ENCODE measurements at places on chromosomes 1 and 21. TPM values are rescaled to one million over a fixed set of nuclear protein-coding genes. Genes with fewer than 3 reads are reported as not detected.

DNA sequence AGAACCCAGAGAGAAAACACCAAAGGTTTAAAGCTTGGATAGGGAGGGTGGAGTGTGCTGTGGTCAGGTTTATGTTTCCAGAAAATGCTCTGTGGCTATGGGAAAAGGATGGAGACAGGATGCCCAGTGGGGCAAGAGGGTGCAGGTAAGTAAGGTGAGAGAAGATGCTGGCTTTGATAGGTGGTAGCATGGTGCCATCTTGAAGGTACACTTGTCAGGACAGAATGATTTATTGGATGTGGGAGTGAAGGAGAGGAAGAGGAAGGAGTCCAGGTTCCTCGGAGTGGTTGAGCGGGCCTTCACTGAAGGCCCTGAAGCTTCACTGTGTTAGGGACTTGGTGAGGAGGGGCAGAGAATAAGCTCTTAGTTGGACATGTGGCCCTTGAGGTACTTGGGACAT is 3.6 kb downstream of the PTPRF start:
- no peak for DNase-seq

- no peak for DNase-seq
These were observed 165.8 kb downstream of the CLEC20A start for GRCh38 chr1:178330848-178331497.

DNA sequence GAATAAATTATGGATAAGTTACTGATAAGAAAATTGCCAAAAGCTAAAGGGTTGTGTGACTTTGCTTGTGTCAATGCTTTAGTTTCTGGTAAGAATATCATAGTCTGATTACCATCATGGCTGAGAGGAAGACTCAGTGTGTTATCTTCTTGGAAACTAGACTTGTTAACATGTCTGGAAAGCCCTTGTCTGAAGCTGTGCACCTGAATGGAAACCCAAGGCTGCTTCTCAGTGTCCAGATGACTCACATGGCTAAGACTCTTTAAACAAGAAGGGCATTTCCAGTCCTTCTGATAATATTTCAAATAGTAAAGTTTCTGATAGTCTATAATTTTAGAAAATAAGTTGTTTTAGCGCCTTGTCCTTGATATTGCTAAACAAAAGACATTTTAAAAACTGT is 1092.7 kb downstream of the PLA2G4A start:
- no peak for DNase-seq

DNA sequence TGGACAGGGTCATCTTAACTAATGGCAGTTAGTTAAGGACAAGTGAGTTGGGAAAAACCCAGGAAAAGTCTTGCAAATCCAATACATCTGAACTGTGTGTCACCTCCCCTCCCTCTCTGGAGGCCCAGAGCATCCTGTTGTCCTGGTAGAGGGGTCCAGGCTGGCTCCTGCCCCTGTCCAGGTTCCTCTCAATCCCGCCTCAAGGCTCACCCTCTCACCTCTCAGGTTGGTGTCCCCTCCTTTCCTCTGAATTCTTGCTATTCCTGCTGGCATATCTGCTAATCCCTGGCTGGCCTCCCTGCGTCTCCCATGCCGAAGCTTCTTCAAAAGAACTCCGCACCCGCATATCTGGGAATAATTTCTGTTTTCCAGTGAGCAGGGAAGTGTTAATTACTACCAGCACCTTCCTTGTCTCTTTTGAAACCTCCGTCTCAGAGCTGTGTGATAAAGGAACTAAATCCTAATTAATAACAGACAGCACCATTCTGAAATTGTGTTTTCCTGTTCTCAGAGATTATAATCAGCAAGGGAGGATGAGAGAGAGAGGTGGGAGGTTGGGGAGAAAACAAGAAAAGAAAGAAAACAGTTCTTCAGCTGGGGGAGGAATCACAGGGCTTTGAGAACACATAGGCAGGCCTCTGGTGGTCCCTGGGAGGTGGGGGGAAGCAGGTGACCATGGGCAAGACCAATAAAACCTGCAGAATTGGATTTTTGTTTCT is 568.0 kb downstream of the PTPRU start:
- DNase-seq: no peak

- DNase-seq: no peak
These were observed 49.1 kb upstream of the DMRTB1 start for GRCh38 chr1:53410100-53410541.

- DNase-seq: peak; percentile 91
These were observed 5.3 kb upstream of the SRP9 start for GRCh38 chr1:225772323-225772768.

DNA sequence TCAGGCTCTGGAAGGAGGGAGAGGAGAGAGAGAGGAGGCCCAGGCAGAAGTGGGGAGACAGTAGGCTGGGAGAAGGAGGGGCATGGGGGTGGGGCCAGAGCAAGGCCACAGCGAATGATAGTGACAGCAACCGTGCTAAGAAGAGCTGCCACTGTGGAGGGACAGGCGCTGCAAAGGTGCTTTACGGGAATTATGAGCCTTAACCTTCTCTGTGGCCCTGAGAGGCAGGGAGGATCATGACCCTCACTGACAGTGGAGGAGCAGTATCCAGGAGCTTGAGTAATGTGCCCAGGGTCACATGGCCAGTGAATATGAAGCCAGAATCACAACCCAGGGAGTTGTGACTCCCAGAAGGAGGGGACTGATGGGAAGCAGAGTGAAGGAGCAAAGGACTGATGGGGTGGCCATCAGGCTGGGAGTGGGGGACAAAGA is 53.4 kb upstream of the RPL11 start:
- peak; percentile 54 for DNase-seq

DNA sequence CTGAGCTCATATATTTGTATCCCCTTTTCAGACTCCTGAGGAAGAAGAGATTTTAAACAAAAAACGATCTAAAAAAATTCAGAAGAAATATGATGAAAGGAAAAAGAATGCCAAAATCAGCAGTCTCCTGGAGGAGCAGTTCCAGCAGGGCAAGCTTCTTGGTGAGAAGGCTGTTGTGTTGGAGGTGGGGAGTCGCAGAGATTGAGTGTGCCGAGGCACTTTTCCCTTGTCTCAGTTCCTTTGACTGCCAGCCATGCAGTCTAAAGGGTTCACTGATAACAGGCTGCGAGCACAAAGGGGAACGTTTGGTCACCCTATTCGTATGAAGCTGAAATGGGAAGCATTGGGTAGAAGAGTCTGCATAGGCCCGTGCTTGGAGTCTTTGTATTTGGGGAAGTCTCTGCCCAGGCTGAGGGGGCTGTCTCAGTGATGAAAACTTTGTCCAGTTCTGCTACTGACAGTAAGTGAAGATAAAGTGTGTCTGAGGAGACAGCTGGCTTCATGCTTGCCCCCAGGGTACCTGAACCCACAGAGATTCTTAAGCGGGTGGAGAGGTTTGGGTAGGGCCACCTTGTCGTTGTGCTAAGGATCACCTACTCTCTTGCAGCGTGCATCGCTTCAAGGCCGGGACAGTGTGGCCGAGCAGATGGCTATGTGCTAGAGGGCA is 2.8 kb downstream of the RPS8 start:
- no peak for DNase-seq

The KCNJ9 gene
- total RNA-seq: not detected

The KRTAP19-2 gene
- total RNA-seq: not detected

- no peak for DNase-seq
These were observed 6.3 kb downstream of the JMJD4 start for GRCh38 chr1:227728892-227729143.

DNA sequence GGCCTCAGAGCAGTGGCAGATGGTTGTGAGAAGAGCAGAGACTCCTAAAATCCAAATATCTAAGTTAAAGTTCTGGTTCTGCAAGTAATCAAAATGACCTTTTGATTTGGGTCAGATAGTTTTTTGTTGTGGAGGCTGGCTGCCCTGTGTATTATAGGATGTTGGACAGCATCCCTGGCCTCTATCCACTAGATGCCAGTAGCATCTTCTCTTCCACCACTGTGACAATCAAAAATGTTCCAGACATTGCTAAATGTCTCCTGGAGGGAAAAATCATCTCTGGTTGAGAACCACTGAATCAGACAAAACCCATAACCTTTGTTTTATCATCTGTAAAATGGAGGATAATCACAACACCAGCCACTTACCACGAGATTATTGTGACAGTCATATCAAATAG is 5.9 kb upstream of the DPT start:
- DNase-seq: no peak

The GJA8 gene
- not detected for total RNA-seq

The PTPN7 gene
- total RNA-seq: 6.2 TPM

DNA sequence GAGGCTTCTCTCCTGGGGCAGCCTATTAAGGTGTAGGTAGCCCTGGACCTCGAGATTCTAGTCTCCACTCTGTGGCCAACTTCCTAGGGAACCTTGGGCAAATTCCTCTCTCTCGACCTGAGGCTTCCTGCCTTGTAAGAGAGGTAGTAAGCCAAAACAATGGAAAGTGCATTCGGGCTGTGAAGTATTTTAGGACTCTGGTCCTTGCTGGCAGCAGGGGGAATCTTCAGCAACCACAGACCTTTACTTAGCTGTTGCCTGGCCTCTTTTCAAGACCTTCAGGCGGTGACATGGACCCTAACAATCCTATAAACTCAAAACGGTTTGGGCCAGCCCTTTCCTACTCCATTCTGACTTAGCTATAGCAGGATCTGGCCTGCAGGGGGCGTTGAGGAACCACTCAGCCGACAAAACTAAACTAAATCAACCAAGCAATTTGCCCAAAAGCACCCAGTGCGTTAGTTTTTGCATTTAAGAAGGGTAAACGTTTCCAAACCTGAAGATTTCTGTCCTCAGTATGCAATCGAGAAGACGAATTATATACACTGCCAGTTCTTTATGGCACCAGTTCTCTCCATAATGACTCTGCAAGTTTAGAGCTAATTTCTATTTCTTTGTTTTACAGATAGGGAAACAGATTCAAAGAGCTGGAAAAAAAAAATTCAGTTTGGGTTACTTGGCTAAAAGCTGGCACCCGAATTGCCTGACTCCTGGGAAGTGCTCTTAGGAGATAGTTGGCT is 10.9 kb upstream of the SESN2 start:
- peak; percentile 80 for DNase-seq

GRCh38 chr1:1672181-1672965 is 13.6 kb upstream of the CDK11B start:
- DNase-seq: no peak

The PRPF38A gene
- total RNA-seq: 22.5 TPM

- DNase-seq: no peak
These were observed 21.2 kb downstream of the PADI6 start for GRCh38 chr1:17393230-17393629.

DNA sequence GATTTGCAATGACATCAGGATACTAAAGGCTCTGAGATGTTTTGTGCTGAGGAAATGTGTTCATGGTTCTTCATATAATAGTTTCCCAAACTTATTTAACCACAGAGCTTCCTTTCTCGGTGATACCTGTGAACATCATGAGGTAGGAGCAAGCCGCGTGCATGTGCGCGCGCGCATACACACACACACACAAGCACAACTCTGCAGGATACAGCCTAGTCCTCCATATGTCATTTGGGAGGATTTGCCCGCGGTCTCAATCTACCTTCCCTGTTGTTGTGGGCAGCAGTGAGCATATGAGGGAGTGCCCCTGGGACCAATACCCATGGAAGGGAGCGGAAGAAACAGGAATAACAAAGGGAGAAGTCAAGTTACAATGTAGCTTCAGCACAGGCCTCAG is 12.2 kb upstream of the TTC4 start:
- no peak for DNase-seq

The PTPRF gene
- 92.0 TPM for total RNA-seq

GRCh38 chr1:94719926-94720793 is 100.0 kb upstream of the SLC44A3 start:
- DNase-seq: peak; percentile 19

The FASLG gene
- not detected for total RNA-seq

The C8B gene
- not detected for total RNA-seq

The DIRAS3 gene
- total RNA-seq: 33.6 TPM

GRCh38 chr1:179034720-179035119 is 9.0 kb downstream of the FAM20B start:
- DNase-seq: no peak

DNA sequence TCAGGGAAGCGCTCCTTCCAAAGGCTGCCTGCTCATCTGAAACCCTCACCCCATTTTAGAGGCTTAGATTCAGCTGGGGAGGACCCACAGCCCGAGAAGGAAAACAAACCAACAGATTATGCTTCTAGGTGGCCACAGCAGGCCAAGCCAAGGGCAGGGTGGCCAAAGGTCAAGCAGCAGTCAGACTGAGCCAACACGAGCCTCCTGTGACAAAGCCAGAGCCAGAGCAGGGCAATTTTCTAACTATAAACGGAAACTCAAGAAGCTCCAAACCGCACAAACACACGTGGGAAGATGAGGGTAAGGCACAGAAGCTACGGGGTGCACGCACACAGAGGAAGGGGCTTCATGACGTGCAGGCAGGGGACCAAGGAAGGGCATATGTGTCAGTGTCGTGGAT is 64.1 kb downstream of the PLEKHA6 start:
- no peak for DNase-seq

DNA sequence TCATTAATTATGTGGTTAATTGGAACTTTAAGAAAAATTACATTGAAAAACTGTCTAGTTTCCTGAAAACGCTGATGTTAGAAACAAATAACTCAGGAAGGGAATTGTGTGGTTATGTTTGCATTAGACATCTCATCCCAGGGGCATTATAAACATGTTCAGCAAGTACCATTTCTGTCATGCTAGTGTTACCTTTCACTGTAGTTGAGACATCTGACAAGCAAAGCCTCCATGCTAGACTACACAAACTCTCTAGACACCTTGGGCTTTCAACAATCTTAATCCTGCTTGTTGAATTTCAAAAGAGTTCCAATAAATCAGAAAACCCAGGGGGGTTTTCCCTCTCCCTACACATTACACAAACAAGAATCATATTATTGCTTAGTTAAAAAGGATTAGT is 536.8 kb downstream of the KCNT2 start:
- DNase-seq: no peak

DNA sequence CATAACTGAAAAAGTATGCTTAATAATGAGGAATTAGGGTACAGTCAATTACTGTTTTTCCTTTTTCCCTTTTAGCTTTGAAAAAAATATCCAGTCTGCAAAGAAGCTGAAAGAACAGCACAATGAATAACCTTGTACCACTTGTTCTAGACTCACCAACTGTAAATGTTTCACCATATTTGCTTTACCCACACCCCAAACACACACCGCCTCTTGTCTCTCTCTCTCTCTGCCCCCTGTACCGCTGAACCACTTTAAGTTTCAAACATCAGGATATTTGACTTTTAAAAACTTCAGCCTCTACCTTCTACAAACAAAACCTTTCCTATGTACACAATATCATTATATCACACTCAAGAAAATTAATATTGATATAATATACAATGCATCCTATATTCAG is 197.1 kb downstream of the COP1 start:
- DNase-seq: no peak

- DNase-seq: no peak
These were observed 2.4 kb upstream of the PRAMEF18 start for GRCh38 chr1:13228343-13228781.
